ENCODE measurements at places on chromosomes 5 and 9.

GRCh38 chr9:114055894-114056293 is 22.2 kb downstream of the AMBP start:
- DNase-seq, result no peak

DNA sequence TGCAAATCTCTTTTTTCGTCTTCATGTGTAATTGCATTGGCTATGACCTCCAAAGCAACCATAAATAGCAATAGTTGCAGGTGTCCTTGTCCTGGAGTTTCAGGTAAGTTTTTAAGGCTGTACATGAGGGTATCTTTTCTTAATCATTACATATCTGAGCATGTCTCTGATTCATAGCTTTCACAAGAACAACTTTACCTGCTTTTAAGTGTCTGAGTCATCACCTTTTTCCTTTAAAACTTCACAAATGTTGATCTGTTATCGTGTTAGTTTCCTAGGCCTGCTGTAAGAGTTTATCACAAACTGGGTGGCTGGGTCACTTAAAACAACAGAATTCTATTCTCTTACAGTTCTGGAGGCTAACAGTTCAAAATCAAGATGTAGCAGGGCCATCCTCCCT is 13.8 kb downstream of the GARNL3 start:
- DNase-seq, result no peak

DNA sequence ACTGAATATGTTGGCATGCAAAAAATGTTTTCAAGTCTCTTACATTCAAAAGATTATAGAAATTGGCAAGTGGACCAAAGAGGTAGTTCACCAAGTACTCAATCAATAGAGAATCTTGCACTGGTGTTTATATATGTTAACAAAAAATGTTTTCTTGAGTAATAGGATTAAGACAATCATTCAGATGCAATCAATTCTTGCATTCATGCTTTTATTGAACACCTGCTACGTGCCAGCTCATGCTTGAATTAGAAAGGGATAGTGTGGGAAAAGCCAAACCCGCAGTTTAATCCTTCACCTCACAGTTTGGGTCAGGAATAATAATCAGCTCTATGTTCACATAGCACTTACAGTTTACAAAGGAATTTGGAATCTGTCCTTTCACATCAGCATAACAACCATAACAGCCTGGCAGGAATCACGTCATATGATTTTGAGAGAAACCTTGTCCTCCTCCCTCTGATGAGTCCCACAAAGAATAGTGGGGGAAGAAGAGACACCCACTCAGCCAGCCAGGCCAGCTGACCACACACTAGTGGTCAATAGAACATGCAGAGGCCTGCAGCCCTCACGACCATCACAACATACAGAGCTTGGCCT is 36.8 kb upstream of the FRRS1L start:
- no peak for DNase-seq

- DNase-seq, result no peak
These were observed 261.8 kb downstream of the ASTN2 start for GRCh38 chr9:117153021-117153420.

DNA sequence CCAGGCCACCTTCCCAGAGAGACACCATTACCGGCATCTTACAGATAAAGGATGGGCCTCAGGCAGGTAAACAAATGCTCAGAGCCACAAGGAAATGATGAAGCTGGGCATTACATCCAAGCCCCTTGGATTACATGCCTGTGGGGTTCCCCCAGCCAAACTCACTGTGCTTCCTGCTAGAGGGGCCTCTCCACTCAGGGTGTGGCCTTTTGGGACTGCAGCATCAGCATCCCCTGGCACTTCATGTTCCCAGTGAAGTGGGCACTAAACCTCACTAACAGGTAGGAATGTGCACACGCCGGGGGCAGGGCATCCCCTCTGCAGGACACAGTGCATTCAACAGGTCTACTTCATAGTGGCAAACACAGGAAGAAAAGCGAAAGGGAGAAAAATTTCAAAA is 125.9 kb downstream of the ROR2 start:
- no peak for DNase-seq

GRCh38 chr9:111483858-111484571 is at the start of gene ECPAS:
TSS of gene ECPAS (minus strand) at chr9:111484383. CDS start at chr9:111472918, 11,465 bp downstream.
- DNase-seq, result peak; percentile 50

DNA sequence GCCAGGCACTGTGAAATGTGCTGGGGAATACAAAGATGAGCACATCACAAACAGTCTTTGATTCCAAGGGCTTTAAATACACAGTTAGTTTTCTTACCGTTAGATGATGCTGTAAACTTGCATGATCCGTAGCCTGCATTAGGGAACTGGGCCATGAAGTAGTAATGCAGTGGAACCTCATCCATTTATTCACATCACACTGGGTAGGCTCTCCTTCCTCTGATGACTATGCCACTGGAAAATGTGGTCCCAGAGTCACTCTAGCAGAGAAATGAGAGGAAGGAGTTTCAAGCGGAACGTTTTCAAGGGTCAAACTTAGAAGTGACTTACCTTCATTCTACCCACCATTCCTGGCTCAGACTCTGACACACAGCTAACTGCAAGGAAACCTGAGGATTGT is 26.4 kb downstream of the ZFAND5 start:
- no peak for DNase-seq

DNA sequence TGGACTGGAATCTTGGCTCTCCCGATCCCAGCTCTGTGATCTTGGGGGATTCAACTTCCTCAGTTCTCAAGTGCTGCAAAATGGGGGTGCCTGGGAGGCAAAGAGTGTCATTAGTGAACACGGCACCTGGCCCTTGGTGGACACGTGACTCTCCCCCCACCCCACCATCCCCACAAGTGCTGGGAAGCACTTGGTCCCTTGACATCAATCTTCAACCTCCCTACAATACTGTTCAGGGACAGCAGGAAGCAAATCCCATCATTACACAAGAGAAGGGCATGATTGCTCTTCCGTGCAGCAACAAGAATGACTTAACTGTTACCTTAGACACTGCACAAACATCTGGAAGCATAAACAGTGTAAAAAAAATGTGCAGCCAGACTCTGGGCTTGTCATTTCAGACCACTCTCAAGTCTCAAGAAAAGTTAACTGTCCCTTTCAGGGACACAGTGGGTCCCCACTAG is 61.4 kb downstream of the PSMB7 start:
- DNase-seq, result no peak

- no peak for DNase-seq
These were observed 32.4 kb downstream of the PCDHGC5 start for GRCh38 chr5:141521244-141521781.

- DNase-seq, result peak; percentile 77
These were observed 58.5 kb upstream of the GOLPH3 start for GRCh38 chr5:32232441-32233219.

- no peak for DNase-seq
These were observed 493.7 kb downstream of the ENC1 start for GRCh38 chr5:74146796-74147195.

- DNase-seq, result no peak
These were observed 42.1 kb downstream of the RASEF start for GRCh38 chr9:83020864-83021263.

GRCh38 chr5:68347536-68347935 is 132.0 kb downstream of the PIK3R1 start:
- DNase-seq, result no peak

DNA sequence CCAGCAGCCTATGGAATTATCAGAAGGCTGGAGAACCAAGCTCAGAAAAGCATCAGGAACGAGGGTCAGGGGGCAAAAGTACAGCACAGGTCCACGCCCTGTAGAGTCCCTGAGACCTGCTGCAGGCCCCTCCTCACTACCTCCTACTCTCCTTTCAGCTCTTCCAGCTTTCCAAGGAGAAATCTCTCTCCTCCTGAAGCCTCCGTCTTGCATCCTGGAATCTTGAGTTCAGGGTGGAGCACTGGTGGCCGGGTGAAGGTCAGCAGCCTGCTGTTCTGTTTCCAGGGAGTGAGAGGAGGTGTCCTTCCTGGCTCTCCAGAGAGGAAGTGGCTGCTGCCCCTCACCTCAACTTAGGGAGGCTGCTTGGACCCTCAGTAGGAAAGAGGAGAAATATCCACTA is 342.3 kb downstream of the ZSWIM6 start:
- DNase-seq, result no peak

DNA sequence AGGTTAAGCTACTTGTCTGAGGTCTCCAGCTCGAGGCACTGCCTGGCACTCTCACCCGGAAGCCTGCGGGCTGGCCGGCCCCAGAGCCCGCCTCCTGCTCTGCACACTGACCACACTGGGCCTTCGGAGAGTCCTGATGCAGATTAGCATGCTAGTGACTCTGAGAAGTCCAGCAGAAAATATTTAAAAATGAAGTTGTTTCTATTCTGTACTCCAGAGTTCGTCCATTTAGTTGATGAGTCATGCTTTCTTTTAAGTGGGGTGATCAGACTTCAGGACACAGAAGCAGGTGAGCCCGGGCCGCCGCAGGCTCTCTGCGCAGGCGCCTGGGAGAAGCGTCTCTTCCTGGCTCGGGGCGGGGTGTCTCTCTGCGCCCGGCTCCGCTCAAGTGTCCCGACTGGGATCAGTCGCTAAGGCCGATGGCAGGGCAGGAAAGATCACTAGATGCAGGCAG is 32.5 kb downstream of the FAM240B start:
- DNase-seq, result peak; percentile 6

DNA sequence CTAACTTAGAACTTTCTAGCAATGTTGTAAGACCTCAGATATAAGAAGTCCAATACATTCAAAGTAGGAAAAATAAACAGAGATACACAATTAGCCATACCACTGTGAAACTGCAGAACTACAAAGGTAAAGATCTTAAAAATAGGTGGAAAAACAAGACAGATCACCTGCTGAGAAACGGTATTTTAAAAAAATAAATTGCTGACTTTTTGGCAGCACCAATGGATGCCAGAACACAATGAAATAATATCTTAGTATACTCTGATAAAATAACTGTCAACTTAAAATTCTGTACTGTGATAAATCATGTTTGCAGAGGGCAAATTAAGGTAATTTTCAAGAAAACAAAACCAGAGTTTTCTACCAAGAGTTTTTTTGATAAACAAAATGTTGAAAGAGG is 138.9 kb downstream of the FBN2 start:
- DNase-seq, result no peak

- DNase-seq, result no peak
These were observed 674.1 kb downstream of the NR2F1-AS1 start for GRCh38 chr5:92906798-92907376.

DNA sequence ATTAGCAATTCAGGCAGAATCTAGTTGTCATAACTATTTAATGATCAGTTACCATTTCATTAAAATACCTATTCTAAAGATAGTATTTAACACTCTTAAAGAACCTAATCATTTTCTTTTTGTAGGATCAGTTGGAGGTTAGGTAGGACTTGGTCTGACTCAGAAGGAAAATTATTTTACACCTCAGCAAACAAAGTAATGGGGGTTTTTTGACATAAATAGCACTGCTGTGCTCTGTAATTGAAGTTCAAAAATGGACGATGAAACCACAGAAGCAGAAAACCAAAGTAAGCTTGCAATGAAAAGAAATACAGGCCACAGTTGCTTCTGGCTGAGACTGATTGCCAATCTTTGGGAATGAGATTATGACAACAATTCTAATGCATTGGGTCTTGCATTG is 187.0 kb upstream of the TRPM3 start:
- no peak for DNase-seq

GRCh38 chr5:153753645-153754432 is 263.4 kb downstream of the GRIA1 start:
- DNase-seq, result no peak

All from CD4-positive, alpha-beta T cell treated with Interleukin-15 for 4 hours (primary cell).